ENCODE measurements at places on chromosomes 6 and 20. TPM values are rescaled to one million over a fixed set of nuclear protein-coding genes. Genes with fewer than 3 reads are reported as not detected.

GRCh38 chr6:112933947-112934346, 586.8 kb downstream of the RFPL4B start:
- no peak for DNase-seq

DNA sequence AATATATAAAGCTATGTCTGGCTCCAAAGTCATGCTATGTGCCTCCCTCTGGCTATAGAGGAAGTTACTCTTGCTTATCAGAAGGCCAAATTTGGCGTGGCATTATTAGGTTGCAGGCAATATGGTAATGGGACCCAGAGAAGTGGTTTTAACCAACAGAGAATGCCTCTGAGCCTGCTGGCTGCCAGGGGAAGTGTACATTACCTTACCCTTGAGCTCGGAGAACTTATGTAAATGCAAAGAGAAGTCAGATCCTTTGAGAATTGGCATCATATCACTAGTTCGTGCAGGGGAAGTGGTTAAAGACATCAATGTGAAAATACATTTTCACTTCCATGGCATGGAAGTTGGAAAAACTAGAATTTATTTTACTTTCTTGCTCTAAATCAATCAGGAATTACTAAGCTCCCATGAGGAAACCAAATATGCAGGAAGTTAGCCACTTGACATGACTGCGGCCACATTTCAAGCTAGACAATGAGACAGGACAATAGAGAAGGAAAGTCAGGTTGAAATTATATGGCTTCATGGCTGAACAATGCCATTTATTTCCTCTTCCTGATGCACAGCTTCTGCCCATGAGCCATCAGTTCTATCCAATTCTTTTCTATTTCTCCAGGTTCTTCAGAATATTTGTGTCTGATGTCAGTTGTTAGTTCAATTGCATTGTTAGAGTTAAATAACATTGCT, 134.0 kb upstream of the PHACTR1 start:
- no peak for DNase-seq

The FGD2 gene
- 1.1 TPM for polyA plus RNA-seq

DNA sequence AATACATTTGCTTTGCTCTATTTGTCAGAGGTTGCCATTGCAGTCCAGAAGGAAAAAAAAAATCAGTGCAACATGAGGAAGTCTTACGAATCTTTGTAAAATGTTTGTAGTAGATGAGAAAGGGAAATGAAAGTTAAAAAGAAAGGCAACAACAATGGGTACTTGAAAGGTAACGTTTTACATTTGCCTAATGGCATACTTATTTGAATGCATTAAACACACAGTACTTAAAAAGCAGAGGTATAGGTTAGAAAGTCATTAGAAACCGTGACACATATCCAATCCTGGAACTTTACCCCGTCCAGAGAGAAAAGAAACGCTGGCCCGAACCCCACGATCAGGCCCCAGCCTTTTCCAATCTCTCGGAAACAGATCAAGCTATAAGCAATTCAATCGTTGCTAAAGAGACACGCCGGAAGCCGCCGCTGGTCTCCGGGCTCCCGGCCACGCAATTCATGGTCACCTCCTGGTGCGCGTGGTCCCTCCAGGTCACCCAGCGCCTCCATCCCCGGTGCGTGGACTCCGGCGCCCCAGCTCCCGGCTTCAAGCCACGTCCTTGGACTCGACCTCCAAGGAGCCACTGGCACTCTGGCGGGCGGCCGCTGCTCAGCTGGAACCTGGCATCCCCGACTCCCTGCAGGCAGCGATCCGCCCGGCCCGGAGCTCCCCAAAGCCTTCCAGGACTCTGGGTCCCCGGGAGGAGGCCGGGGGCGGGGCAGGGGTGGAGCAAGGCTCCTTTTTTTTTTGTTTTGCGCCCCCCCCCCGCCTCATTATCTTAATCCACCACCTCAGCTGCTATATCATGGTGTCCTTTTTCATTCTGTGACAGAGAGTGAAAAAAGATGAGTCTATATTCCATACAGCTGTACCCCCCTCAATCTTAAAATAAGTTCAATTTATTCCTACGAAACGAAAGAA, at the start of gene SLC18B1:
SLC18B1 (minus strand) TSS at position 687 of the 918 bp plus-strand sequence; CDS start at position 506, 181 bp downstream.
- DNase-seq: peak; percentile 79

The SCRT2 gene
- polyA plus RNA-seq: not detected

The MTHFD1L gene
- polyA plus RNA-seq: 14.2 TPM

DNA sequence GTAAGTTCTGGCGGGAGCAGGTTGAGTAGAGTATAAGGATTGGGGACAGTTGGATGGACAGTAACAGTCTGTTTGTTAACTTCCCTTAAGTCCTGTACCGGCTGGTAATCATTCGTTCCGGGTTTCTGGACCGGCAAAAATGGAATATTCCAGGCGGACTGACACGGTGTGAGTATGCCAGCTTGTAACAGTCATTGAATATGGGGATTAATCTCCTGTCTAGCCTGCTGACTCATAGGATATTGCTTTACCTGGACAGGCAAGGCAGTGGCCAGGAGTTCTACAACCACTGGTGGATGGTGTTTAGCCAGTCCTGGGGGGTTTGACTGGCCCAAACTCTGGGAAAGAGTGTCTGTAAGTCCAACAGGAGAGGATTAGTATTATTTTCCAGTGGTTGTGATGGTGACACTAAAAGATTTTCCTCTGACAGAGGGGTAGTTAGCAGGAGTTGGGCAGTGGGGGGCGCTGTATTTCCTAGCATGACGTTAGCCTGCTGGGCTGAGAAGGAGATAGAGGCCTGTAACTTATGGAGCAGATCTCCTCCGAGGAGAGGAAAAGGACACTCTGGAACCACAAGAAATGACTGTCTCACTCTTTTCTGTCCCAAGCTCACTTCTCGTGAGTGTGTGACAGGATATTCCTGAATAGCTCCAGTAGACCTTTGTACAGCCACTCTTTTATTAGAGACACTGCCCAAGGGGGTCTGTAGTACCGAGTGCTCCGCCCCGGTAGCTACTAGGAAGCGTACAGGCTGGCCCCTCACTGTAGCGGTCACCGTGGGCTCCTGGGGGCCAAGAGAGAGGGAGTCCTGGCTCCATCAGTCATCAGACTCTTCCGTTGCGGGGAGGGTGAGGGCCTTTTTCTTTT, 152.2 kb downstream of the TRIM27 start:
- no peak for DNase-seq

The PCSK2 gene
- 2.6 TPM for polyA plus RNA-seq

The PSORS1C1 gene
- polyA plus RNA-seq: 0.19 TPM

- no peak for DNase-seq
Observed at GRCh38 chr6:92617721-92618120, 801.6 kb downstream of the EPHA7 start.

The ARFGEF3 gene
- polyA plus RNA-seq: 6.2 TPM

- no peak for DNase-seq
Observed at GRCh38 chr6:72621291-72622093, at the start of gene KCNQ5. TSS of gene KCNQ5 (plus strand) at chr6:72622064.

The KCNG1 gene
- 1.3 TPM for polyA plus RNA-seq

Measured in small intestine (tissue), 16 donors.